ENCODE measurements at places on chromosomes 13 and 19. TPM values are rescaled to one million over a fixed set of nuclear protein-coding genes. Genes with fewer than 3 reads are reported as not detected.

Gene ZNF534
- 0.40 TPM for total RNA-seq

DNA sequence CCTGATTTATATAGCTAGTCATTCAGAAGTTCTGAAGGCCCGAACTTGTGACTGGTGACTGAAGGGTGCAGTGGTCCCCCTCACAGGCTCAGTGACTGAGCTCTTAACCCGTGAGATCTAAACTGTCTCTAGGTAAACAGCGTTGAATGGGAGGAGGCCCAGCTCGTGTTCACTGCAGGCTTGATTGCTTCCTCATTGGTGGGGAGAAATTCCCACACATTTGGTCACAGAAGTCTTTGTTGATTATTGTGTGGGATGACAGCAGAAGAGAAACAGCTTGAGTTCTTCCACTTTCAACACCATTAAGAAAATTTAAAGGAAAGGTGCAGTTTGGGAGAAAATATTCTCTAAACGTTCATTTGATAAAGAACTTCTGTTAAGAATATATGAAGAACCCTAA, 1178.0 kb downstream of the UQCRFS1 start:
- DNase-seq, result no peak

DNA sequence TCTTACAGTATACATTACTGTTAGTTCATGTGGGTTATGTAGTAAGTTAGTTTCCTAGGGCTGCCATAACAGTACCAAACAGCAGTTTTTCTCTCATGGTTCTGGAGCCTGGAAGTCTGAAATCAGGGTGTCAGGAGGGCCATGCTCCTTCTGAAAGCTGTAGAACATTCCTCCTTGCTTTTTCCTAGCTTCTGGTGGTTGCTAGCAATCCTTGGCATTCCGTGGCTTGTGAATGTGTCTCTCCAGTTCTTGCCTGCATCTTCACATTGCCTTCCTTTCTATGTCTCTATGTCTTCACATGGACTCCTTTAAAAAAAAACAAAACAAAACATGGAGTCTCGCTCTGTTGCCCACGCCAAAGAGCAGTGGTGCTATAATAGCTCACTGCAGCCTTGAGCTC, 95.4 kb downstream of the WDFY2 start:
- DNase-seq, result no peak

Gene EXOC3L2
- 0.99 TPM for total RNA-seq

DNA sequence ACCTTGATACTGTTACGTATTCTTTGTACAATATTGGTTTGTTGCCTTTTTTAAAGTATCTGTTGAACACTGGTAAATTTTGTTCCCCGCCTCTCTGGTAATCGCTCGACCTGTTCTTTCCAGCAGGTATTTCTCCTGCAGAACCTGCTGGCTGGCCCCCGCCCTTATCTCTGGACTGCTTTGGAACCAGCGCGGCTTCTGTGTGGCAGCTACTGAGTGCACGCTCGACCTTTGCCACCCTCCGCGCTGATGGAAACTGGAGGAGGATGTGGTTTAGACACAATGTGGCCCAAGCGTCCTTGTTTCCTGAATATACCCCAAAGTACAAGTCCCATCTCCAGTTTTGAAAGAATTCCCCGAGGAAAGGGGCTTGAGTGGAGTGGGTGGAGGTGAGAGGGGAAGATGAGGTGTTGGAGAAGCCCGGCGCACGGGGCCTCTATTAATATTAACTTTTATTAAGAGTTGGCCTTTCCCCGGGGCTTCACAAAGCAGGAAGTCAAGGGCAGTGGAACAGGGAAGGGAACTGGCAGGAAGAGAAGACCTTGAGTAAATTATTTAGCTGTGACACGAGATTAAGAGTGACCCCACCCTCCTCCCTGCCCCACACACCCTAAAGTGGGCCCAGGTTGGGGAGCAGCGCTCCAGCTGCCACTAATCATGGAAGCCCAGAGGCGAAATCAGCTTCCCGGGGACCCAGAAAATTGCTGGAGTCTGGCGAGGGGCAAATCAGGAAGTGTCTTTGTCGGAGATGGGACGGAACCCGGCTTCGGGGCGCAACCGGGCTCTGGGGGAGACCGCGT, 16.0 kb downstream of the CDX2 start:
- no peak for DNase-seq

- no peak for DNase-seq
These were observed 5.5 kb downstream of the TPGS1 start for GRCh38 chr19:512547-513365.

GRCh38 chr19:345320-345879, 804 bp upstream of the MIER2 start:
- no peak for DNase-seq

GRCh38 chr13:48158290-48158689, 63.4 kb upstream of the MED4 start:
- no peak for DNase-seq

Gene LHB
- not detected for total RNA-seq

GRCh38 chr19:55041244-55041626, 3.2 kb upstream of the GP6 start:
- no peak for DNase-seq

GRCh38 chr19:18795540-18795939, 4.4 kb upstream of the COMP start:
- DNase-seq, result no peak

DNA sequence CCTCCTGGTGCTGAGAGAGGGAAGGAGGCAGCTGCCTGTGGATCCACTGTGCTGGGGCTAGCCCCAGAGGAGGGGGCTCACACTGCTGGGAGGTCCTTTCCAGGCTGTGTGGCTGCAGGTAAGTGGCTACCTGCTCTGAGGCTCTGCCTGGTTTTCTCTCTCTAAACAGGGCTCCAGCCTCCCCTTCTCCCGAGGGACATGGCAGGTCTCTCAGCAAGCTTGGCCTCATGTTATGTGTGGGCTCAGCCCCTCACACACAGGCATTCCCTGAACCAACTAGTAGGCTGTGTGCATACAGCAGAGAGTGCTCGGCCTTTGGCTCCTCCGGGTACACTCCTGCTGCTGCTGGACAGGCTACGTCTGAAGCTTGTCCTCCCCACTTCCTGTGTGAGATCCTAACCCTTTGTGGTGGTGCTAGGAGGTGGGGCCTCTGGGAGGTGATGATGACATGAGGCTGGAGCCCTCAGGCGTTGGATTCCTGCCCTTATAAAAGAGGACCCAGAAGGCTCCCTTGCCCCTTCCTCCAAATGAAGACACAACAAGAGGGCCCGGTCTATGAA, 4.2 kb downstream of the ZNF835 start:
- DNase-seq, result no peak

Gene RUBCNL
- total RNA-seq, result 5.6 TPM

GRCh38 chr19:49746206-49746958, 16.7 kb downstream of the TSKS start:
- DNase-seq, result peak; percentile 73

Gene PODNL1
- 0.30 TPM for total RNA-seq

DNA sequence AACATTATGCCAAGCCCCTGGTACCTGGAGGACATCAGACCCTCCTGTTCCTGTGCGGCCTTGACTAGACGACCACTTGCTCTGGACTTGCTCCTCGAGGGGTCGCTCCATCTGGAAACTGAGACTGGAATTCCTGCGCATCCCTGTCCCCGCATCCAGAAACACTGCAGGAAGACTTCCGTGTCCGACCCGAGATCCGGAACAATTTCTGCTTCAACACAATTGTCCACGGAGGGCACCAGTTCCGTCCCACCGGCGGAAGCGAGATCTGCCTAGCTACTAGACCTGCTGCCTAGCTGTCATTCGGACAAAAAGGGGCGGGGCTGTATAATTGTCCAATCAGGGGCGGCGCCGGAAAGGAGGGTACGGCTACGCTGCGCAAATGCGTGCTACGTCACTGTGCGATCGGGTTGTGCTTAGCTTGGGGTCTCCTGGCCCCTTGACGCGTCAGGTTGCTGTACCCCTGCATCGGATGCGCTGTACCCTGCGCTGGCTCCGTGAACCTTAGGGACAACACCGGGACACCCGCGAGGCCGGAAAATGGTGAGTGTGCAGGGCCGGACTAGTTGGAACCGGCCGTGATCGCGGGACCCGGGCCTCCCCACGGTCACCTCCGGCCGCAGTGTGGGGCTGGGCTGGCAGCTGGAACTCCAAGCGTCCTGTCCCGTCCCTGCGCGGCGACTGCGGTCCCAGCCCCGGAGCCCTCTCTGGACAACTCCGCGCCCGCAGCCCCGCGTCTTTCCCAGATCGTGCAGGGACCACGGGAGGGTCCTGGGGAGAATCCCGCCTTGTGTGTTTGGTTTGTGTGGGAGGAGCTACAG, at the start of the genes ZNF490 and ZNF791:
Gene ZNF490 (minus strand): TSS at position 274 of the 821 bp plus-strand sequence. CDS start 133 bp downstream, at position 141.
Gene ZNF791 (plus strand): TSS at position 381 of the 821 bp plus-strand sequence. CDS start 160 bp downstream, at position 541.
- peak; percentile 99 for DNase-seq

DNA sequence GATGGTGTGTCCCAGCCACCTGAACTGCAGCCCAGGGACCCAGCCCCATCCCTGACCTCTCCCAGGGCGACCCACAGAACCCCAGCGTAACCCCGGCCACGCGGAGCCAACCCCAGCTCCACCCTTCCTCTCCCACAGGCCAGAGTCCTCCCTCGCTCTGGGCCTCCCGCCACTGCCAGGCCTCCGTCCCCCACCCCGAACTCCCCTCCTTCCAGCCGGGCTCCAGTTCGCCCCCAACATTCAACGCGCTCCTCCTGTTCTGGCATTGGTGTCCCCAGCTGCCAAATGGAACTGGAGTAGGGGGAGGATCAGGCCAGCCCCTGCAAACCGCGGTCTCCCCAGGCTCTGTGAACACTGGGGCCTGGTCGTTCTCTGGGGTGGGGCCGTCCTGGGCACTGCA, 7.4 kb downstream of the LINGO3 start:
- no peak for DNase-seq

GRCh38 chr19:50206191-50206590, 2.8 kb downstream of the MYH14 start:
- no peak for DNase-seq

GRCh38 chr13:100518394-100519062, 70.1 kb downstream of the GGACT start:
- no peak for DNase-seq

GRCh38 chr13:48319531-48320398, 16.2 kb downstream of the RB1 start:
- peak; percentile 9 for DNase-seq

DNA sequence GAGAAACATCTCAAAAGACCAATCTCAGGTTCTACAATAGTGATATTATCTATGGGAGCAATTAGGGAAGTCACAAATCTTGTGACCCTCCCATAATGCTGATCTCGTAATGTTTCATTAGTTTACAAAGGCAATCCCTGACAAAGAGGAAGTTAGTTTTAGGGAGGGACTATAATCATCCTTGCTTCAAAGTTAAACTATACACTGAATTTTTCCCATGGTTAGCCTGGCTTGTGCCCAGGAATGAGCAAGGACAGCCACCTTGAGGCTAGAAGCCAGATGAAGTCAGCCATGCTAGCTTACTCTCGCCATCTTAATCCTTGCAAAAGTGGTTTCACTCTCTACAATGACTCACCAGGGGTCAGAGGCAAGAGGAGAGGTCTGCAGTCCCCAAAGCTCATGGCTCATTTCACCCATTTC, 5.4 kb downstream of the CEACAM3 start:
- no peak for DNase-seq

DNA sequence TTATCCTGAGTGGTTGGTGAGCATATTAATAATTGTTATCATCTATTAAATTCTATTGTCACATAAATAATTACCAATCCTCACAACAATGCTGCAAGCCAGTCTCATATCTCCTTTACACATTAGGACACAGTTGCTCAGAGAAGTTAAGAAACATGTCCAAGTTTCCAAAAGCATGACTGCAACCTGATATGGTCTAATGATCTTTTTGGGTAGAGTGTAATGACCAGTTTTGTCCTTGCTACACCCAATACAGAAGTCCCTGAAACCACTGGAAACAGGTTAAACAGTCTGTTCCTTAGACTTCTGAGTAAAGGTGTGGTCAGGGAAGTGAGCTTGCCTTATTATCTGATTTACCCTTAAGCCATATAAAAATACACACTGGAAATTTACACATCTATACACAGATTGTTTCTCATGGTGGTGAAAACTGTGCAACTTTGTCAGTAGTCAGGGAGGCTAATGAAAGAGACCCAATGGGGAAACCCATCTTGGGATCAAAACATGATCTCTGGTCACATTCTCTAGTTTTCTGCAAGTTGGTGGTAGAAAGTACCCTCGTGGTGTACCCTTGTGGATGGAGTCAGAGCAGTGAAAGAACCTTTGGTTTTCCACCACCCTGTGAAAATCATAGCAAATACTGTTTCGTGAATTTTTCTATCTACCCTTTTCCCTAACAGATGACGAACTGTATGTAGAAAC, 146.0 kb upstream of the KLF12 start:
- no peak for DNase-seq

DNA sequence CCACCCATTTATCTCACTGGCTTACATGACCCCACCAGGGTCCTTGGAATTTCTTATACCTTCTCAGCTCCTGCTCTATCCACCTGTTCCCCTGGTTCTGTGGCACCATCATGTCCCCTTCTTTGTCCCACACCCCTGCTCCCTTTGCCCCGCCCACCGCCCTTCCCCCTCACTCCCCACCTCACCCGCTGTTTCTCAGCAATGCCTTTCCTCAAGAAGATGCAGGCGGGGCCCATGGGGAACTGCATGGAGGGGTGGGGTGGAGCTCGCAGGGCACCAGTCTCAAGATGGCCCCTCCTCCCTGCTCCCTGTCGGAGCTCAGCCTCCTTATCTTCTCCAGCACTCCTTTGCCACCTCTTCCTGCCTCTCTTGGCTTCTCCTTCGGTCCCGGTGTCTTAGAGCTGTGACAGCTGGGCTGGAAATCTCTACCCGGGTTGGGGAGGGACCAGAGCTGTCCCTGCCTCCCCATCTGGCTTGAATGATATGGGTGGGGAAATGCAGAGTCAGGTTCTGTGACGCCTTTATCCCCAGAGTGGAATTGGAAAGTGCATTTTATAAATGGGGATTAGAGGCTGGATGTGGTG, at the start of gene CABP5:
Gene CABP5 (minus strand): TSS at position 405 of the 584 bp plus-strand sequence. CDS start 157 bp downstream, at position 248.
- DNase-seq, result no peak

DNA sequence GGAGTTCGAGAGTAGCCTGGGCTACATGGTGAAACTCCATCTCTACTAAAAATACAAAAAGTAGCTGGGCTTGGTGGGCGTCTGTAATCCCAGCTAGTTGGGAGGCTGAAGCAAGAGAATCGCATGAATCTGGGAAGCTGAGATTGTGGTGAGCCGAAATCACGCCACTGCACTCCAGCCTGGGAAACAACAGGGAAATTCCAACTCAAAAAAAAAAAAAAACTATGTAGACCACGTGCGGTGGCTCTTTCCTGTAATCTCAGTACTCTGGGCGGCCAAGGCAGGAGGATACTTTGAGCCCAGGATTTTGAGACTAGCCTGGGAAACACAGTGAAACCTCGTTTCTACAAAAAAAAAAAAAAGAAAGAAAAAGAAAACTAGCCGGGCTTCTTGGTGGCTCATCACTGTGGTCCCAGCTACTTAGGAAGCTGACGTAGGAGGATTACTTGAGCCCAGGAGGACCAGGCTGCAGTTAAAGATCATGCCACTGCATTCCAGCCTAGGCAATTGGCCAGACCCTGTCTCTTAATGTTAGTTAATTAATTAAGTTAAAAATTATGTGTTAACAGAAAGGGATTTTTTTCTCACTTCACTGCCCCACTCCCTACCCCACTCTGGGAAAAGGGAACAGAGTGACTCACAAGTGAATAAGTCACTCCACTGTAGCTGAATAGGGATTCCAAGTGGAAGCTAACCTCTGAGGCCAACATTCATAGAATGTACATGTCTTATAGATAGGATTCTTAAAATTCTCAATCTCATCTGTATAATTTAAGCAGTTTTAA, 2.2 kb downstream of the ZNF83 start:
- no peak for DNase-seq

Measured in spinal cord (tissue), 10 donors.